ENCODE measurements at places on chromosomes 4 and X. TPM values are rescaled to one million over a fixed set of nuclear protein-coding genes. Genes with fewer than 3 reads are reported as not detected.

DNA sequence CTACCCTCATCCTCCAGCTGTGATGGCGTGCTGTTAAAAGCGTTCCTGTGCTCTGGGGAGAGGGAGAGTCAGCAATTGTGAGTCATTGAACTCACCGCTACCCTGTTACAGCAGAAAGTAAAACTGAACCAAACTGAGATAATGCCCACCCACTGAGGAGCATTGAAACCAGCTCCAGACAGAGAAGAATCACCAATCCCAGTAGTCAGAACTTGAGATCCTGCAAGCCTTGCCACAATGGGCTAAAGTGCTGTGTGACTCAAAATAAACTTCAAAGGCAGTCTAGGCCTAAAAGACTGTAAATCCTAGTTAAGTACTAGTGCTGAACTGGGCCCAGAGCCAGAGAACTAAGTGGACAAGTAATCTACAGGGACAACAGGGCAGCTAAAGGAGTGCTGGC, 1394.2 kb upstream of the DIAPH2 start:
- no peaks in the 10 kb centered on the region for H3K36me3 ChIP-seq
- H3K27me3 ChIP-seq: no peaks in the 10 kb centered on the region
- no peaks in the 10 kb centered on the region for H3K4me1 ChIP-seq
- DNase-seq: no peak
- H3K27ac ChIP-seq: no peak overlapping the region

GRCh38 chr4:129929052-129929451, 833.1 kb downstream of the C4orf33 start:
- no peaks in the 10 kb centered on the region for H3K36me3 ChIP-seq
- H3K27ac ChIP-seq: no peak overlapping the region
- H3K27me3 ChIP-seq: no peaks in the 10 kb centered on the region
- no peak overlapping the region for H3K4me3 ChIP-seq

GRCh38 chr4:154560824-154561231, 2.0 kb upstream of the FGB start:
- H3K27me3 ChIP-seq: peaks cover 7% of the 10 kb centered on the region
- H3K36me3 ChIP-seq: no peaks in the 10 kb centered on the region
- H3K4me3 ChIP-seq: no peak overlapping the region

GRCh38 chr4:47672696-47673095, 165.2 kb downstream of the CORIN start:
- no peaks in the 10 kb centered on the region for H3K36me3 ChIP-seq
- H3K4me3 ChIP-seq: no peak overlapping the region
- no peak for DNase-seq
- no peak overlapping the region for H3K27ac ChIP-seq
- H3K4me1 ChIP-seq: no peaks in the 10 kb centered on the region
- peaks cover 5% of the 10 kb centered on the region for H3K27me3 ChIP-seq

Gene FMR1
- 55.5 TPM for total RNA-seq

Gene DUSP9
- total RNA-seq: not detected

Gene MND1
- 20.8 TPM for total RNA-seq

Gene ERVMER34-1
- not detected for total RNA-seq
